Stimulated activated CD8-positive, alpha-beta memory T cell treated with anti-CD3 and anti-CD28 coated beads, Interleukin-4, amount 100 ng/mL, for 4 hours (primary cell): ENCODE measurements at places on chromosomes 16 and 17.

- no peak for DNase-seq
Observed at GRCh38 chr16:27819881-27820610, 243.5 kb downstream of the GSG1L start.

DNA sequence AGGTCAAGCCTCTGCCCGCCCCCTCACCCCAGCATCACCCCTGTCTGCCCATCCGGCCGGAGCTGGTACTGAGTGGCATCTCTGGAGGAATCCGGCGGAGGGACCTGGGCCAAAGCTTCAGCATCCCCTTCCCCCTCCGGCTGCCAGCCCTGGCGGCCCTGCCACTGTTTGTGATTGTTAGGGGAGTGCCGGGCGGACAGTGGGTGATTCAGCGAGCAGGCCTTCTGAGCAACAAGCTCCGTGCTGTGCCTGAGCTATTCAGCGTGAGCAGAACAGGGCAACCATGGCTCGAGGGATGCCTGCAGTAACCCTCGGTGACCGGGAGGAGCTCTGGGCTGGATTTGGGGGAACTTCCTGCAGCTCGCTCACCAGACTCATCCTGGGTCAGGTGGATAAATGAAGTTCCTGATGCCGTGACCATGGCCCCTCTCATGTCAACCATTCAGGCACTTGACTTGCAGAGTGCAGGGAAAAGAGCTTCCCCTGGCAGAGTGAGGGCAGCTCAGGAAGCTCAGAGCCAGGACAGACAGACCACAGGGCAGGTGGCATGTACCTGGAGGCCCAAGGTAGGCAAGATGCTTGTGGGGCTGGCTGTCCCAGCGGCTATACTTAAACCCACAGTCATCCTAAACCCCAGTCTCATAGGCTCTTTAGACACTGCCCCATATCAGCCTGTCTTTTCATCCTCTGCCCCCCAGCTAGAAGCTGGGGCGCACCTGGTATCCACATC is 24.3 kb upstream of the MLKL start:
- DNase-seq: no peak

GRCh38 chr17:65088621-65089360 is 32.3 kb upstream of the GNA13 start:
- DNase-seq: no peak

GRCh38 chr17:55601874-55602364 is 90.7 kb upstream of the SMIM36 start:
- no peak for DNase-seq

DNA sequence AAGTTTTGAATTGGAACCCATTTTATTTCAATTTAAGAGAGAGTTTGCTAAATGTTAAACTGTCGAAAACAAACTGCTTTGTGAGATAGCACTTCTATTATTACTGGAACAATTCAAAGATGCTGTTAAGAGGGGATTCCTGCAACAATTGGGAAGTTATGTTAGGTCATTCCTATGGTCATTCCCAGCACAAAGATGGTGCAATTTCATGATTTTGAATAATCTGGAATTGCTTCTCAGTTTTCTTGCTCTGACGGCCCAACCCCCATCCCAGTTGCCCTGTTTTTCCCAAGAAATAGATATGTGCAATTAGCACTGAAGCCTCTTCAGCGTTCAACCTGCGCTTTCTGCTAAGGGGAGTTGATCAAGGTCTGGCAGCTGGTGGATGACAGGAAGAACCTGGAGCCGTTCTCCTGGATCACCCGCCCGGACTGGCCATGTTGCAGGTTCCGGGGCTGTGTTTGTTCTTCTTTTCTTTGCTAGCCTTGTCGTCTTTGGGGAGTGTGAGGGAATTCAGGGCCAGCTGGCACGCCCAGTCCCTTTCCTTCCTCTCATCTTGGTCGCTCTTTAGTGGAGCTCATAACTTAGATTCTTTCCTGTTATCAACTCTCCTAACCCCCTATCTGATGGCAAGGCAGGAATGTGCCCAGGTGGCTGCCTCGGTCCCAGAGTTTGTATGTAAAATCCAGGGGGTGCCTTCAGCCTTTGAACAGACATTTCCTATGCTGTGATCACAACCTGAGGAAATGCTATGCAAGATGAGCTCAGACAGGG is 29.0 kb upstream of the IRF8 start:
- no peak for DNase-seq

- DNase-seq: no peak
Observed at GRCh38 chr16:3536271-3536731, 35.5 kb downstream of the CLUAP1 start.

DNA sequence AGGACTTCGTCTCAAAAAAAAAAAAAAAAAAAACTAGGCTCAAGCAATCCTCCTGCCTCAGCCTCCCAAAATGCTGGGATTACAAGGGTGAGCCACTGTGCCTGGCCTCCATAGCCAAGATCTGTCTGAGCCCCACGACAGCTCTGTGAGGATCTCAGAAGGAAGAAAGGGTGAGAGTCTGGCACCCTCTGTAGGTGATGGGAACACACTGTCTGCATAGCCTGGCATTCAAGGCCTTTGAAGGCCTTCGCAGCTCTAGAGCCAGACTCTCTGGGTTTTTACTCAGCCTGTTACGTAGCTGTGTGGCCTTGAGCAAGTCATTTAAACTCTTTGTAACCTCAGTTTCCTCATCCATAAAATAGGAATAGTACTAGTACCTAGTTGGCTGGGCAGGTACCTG is 6.3 kb upstream of the XPO6 start:
- DNase-seq: peak; percentile 27

- no peak for DNase-seq
Observed at GRCh38 chr17:69462882-69463281, 48.4 kb downstream of the MAP2K6 start.

DNA sequence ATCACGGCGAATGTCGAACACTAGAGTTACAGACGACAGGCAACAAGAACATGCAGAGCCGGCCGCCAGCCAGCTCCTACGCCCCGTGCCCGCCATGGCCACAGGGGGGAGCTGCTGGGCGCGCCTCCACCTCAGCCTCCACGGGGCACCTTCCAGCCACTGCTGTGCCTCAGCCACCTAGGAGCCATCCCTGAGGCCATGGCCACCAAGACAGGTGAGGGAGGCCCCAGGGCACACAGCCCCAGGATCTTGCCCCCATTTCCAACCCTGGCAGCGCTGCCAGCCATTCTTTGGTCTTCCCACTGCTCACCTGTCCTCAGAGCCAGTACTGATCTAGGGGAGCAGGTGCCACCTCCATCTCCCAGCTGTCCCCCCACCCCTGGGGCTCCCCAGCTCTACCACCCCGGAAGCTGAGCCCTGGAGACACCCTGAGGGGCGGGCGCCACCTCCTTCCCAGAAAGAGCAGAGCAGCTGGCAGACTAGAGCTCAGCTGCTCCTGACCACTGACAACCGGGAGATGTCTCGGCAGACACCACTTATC is 11.8 kb downstream of the GNPTG start:
- no peak for DNase-seq

GRCh38 chr16:82063456-82064082 is 28.5 kb downstream of the HSD17B2 start:
- no peak for DNase-seq

- no peak for DNase-seq
Observed at GRCh38 chr16:3095869-3096268, 3.2 kb downstream of the ZSCAN10 start.
